ENCODE measurements at places on chromosomes 12 and 14.

DNA sequence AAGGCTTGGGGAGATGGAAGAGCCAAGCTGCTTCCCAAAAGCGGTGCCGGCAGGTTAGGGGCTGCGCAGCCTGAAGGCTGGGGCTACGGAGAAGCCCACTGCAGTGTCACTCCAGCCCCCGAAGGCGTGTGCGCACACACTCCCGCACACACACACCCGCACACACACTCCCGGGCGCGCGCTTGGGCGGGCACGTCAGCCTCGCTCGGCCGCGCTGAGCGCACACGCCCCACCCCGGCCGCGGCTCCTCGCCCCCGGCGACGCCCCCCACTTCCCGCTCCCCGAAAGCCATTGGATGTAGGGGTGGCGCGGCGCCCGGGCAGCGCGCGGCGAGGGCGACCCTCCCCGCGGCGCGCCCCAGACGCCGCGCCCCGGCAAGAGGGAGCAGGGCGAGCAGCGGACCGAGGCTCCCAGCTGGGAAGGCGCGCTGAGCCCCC, at the start of gene KCNK10:
KCNK10 (minus strand) TSS at position 184 of the 437 bp plus-strand sequence. CDS start 471 bp downstream, outside the sequence.
- DNase-seq, result peak; percentile 81

DNA sequence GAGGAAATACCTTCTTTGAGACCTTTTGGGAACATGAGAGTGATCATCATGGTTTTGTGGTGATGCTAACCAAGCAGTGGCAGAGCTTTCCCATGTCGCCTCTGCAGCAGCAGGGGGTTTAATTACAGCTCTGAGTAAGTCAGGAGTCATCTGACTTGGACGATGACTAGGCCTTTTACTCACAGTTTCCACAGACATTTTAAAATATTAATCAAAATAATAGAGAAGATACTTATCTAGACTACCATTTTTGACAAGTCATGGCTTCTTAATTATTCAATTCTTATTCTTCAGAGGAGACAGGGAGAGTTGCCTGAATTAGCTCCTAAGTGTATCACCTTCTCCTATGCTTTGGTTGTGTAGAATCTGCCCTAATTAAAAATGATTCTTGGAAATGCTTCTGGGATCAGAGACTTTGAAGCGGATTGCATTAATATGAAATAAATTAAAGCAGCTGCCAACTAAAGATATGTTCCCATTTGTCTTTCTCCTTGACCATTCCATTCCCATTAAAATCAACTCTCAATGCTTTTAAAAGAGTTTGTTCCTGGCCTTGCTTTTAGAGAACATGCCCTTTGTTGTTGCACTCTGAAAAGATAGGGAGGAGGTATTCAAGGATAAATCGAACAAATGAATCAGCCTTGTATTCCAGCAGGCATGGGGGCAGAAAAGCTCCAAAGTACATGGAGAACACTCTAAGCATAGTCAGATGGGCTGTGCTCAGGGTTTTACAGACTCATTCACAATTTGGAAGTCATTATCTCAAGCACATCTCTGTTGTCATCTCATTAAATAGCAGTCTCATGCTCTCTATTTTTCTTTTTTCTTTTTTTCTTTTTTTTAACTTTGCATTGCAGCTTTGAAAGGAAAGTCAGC, 7.7 kb upstream of the IFNG-AS1 start:
- DNase-seq, result no peak

GRCh38 chr12:46795988-46796387, 29.8 kb downstream of the SLC38A4 start:
- no peak for DNase-seq

GRCh38 chr14:34539407-34540180, at the start of gene EAPP:
TSS of gene EAPP (minus strand) at chr14:34539701. CDS start at chr14:34539628, 73 bp downstream.
- no peak for DNase-seq

DNA sequence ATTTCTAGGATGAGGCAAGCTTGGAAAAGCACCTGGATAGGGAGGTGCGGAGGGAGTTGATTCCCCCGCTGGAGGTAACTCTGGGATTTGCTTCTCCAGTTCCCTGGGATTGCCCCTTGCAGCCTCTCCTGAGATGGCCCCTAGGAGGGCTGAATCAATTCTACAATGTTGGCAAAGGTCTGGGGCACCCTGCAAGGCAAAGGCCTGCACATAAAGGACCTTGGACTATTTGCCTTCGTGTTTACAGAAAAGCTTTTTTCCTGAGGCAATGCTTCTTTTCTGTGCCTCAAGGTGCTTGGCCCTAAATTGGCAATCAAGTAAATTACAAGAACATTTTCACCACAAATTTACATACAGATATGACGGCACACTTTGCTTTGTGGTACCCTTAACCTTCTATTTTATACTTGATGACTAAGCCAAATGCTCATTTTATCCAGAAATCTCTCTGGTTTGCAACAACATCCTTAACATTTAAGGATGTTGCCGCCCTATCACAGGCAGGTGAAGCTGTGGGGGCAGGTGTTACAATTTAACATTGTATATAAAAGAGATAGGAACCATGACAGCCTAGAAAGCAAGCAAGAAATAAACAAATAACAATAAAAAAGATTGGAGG, 40.3 kb downstream of the TIMELESS start:
- no peak for DNase-seq

GRCh38 chr12:100953217-100953616, 158.6 kb downstream of the ANO4 start:
- DNase-seq, result no peak

DNA sequence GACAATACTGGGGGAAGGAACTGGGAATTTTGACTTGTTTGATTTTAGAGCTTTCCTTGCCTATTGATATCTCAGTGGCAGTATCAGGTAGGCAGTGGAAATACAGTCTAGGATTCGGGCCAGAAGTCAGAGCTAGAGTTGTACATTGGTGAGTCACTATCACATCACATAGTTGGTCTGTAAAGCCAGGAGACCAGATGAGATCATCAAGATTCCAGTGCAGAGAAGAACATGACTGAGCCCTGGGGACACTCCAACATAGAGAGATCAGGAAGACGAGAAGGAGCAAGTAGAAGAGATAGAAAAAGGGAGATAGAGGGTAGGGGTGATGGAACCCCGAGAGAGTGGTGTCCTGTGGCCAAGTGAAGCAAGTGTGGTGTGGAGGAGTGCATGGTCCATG, 46.6 kb upstream of the NR1H4 start:
- DNase-seq, result no peak

DNA sequence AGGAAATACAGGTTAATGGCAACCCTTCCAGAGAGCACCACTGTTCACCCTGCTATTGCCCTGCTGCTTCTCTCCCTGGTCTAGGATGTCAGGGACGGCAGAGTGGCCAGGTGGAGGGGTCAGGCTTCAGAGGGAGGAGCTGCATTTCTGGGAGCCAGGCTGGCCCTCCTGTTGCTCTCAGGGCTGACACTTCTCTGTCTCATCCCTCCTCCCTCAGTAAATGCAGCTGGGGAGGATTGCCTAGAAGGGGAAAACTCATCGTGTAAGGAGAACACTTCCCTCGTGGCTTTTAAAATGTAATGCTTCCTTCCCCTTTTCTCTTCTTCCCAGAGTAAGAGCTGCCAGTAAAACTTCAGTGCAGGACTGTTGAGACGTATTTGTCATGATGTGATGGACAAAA, 20.8 kb downstream of the SUSD6 start:
- no peak for DNase-seq

DNA sequence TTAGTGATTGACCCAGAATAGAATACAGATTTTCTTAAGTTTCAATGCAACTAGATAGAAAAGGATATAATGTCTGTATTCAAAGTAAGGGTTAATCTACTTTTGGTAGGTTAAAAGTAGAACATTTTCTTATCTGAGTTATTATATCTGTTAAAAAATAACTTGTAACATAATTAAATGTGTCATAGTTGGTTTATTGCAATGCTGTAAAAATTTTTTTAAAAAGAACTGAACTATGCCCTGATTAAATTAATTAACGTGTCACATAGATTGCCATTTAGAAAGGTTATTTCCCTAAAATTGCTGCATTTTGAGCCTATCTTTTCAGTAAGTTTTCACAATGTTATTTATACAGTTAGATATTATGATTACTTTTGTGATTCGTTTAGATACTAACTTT, 89.2 kb downstream of the PDE3A start:
- no peak for DNase-seq

DNA sequence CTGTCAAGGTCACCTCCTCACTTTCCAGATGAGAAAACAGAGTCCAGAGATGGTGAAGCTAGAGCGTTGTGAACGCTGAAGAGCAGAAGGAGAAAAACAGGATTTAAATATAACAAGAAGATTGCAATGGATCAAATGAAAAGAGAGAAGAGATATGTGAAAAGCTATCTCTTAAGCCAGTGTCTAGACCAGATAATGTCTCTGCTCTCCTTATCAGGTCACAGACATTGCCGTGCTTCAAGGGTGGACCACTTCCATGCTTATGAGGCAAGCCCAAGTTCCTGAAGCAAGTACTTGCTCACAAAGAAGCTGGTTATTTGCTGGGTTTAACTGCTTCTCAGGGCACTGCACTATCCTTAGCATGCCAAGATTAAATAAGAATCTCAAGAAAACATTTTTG, 31.6 kb upstream of the FRS2 start:
- DNase-seq, result no peak
